Smooth muscle cell of bladder (primary cell): ENCODE measurements at places on chromosomes 7 and 10. TPM values are rescaled to one million over a fixed set of nuclear protein-coding genes. Genes with fewer than 3 reads are reported as not detected.

Gene PON1
- total RNA-seq: not detected in 2 replicates

Gene GPR37
- 3.3 and 3.8 TPM in 2 replicates for total RNA-seq

Gene BBIP1
- 27.0 and 28.9 TPM in 2 replicates for total RNA-seq

Gene COBL
- 0.09 and 0.28 TPM in 2 replicates for total RNA-seq

Gene SEC61G
- total RNA-seq: 259 and 303 TPM in 2 replicates

Gene GNAT3
- not detected in 2 replicates for total RNA-seq

Gene SRRM3
- total RNA-seq: 1.1 and 2.0 TPM in 2 replicates

Gene FEZF1
- not detected in 2 replicates for total RNA-seq

Gene TRIM4
- 24.5 and 34.3 TPM in 2 replicates for total RNA-seq

Gene MYH16
- not detected in 2 replicates for total RNA-seq

Gene ADAM12
- 23.6 and 85.8 TPM in 2 replicates for total RNA-seq

Gene SPDYE16
- 0.14 TPM in 1 of 2 replicates, not detected in the other for total RNA-seq

Gene SMC3
- total RNA-seq: 18.3 and 19.1 TPM in 2 replicates

Gene SCD
- total RNA-seq: 439 and 543 TPM in 2 replicates

Gene SSC4D
- 0.28 and 0.55 TPM in 2 replicates for total RNA-seq

Gene SPDYE9
- not detected in 2 replicates for total RNA-seq

Gene ATG9B
- total RNA-seq: 0.37 TPM in 1 of 2 replicates, not detected in the other

Gene MYO3A
- total RNA-seq: not detected in 2 replicates

Gene FAS
- total RNA-seq: 61.8 and 67.6 TPM in 2 replicates
